ENCODE measurements at places on chromosomes 7 and 10. TPM values are rescaled to one million over a fixed set of nuclear protein-coding genes. Genes with fewer than 3 reads are reported as not detected.

DNA sequence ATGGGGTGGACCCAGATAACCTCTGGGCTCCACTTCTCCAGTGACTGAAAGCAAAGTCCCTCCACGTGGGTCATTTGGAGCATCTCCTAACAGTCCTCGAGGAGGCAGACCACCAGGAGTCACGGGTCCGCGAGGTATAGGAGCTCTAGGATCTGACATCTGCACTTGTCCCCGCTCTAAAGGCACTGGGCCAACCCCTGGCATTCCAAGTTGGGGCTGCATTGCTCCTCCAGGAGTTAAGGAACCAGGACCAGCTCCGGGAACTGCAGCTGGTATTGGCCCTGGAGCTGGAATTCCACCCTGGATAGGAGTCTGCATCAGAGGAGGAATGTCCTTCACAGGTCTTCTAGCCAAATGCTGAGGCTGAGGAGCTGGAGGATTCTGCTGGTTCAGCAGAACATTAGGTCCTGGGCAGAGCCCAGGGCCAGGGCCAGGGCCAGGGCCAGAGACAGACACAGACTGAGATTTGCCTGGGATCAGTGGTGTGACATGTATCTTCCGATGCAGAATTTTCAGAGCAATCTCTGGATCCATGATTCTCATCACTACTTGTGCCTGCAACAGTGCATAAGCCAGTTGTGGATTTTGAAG is 827 bp downstream of the CSTF2T start:
- H3K4me1 ChIP-seq, result peaks cover 22% of the 10 kb centered on the region
- peak; percentile 11 for DNase-seq
- H3K36me3 ChIP-seq, result peaks cover 10% of the 10 kb centered on the region
- H3K4me3 ChIP-seq, result peak overlapping the region; percentile 85
- peak overlapping the region; percentile 95 for H3K27ac ChIP-seq

DNA sequence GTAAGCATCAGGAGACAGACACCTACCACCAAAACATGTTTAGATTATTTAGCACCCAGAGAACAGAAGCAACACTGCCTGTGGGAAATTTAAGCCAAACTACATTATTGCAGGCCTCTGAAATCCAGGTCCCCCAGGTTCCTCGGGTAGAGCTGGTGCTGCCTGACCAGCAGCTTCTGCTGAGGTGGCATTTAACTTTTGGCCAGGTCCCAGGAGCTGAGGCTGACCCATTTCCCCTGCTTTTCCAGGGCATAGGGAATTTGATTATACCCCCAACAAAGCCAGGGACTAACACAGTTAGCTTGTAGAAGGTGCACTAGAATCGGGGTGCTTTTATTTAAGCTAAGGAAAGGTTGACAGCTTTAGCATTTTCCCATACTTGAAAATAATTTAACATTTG is 4.7 kb downstream of the LRRC4 start:
- H3K27ac ChIP-seq, result no peak overlapping the region
- peaks cover 4% of the 10 kb centered on the region for H3K4me1 ChIP-seq
- peaks cover 4% of the 10 kb centered on the region for H3K36me3 ChIP-seq
- H3K4me3 ChIP-seq, result no peak overlapping the region

LLCFC1 gene
- not detected for total RNA-seq

OPN4 gene
- total RNA-seq, result not detected

DNA sequence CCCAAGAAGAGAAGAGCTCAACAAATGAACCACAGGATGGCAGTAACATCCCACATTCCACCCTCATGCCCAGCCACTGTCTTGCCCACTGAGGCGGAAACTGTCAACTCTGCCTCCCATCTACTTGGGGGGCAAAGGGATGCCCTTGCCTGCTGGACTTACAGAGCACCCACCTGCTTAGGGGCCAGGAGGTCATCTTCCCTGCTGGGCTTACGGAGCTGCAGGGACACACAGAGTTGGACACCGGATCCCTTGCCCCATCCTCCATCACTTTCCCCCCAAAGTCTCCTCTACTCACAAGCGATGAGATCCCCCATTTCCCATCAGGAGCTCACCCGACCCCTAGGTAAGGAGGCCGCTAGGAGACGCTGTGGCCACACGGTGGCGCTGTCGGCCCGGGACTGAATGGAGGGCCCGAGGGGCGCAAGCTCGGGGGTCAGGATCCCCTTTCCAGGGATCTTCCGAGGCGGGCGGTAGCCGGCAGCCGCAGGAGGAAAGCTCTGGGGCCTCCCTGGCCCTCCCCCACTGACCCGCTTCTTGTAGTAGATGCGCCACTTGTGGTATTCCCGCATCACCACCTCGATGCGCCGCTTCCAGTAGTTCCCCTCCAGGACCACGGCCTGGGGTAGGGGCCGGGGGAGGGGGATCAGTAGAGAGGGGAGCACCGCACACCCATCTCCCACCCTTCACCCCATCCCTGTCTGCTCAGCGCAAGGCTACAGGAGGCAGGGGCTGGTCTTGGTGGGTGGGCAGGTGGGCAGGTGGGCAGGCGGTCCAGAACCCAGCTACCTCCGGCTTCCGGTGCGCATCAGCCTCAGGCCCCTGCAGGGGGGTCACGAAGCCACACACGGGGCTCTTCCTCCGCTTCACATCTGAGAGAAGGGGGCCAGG is 17.3 kb downstream of the MLXIPL start:
- DNase-seq, result peak; percentile 80
- H3K36me3 ChIP-seq, result no peaks in the 10 kb centered on the region
- H3K4me1 ChIP-seq, result peaks cover 8% of the 10 kb centered on the region
- no peak overlapping the region for H3K27ac ChIP-seq

DNA sequence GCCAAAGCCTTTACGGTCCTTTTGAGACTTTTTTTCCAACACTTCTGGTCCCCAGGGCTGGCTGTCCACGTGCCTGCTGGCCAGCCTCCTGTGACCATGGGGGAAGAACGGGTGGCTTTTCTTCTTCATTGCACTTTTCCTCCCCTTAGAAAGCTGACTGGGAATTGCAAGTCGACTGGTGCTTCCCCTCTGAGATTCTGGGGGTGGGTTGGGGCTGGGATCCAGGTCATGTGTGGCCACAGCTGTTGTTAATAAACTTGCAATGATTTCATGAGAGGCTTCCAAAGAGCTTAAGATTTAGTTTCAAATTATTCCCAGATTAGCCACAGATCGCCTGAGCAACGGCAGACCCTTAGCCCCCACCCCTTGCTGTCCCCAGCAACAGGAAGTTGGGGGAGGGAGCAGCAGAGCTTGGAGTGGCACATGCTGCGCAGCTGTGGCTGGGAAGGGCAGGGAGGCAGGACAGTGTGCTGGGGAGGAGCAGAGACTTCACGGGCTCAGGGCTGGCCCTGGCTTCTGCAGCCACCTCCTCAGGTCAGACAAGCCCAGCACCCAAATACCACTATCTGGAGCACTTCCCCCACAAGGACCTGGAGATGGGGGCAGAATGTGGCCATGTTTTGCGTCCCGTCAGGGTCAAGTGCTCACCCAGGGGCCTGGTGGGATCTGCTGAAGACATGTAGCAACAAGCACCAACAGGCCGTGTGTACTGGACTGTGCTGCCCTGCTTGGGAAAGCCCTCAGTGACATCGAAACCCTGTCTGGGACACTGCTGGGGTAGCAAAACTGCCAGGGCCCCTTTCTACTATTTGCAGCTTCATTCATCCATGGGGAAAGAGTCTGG is 147.1 kb downstream of the RNF216 start:
- no peak overlapping the region for H3K27ac ChIP-seq
- peaks cover 5% of the 10 kb centered on the region for H3K4me1 ChIP-seq
- no peak overlapping the region for H3K4me3 ChIP-seq
- peaks cover 44% of the 10 kb centered on the region for H3K36me3 ChIP-seq

DNA sequence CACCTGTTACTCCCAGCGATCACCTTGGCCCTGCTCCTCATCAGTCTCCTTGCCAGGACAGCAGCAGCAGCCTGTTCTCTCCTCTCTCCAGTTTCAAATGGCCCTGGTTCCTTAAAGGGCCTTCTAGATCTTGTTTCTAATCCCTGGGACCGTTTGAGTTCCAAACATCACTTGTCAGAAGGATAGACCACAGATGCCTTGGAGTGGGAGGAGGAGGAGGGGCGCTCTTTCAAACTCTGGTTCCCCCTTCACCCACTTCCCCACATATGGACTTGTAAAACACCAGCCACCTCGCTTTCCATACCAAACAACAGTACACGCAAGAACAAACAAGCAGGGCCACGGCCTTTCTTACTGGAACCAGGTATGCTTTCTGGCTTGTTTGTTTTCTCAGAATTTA is 104.8 kb downstream of the PLXNA4 start:
- H3K4me1 ChIP-seq, result no peaks in the 10 kb centered on the region
- no peak for DNase-seq
- H3K27ac ChIP-seq, result no peak overlapping the region
- no peak overlapping the region for H3K4me3 ChIP-seq
- H3K27me3 ChIP-seq, result no peaks in the 10 kb centered on the region

ZNF804B gene
- not detected for total RNA-seq

- no peaks in the 10 kb centered on the region for H3K27me3 ChIP-seq
- H3K4me1 ChIP-seq, result no peaks in the 10 kb centered on the region
- no peak overlapping the region for H3K27ac ChIP-seq
Observed at GRCh38 chr7:112137141-112138101, 68.8 kb downstream of the DOCK4 start.

DNA sequence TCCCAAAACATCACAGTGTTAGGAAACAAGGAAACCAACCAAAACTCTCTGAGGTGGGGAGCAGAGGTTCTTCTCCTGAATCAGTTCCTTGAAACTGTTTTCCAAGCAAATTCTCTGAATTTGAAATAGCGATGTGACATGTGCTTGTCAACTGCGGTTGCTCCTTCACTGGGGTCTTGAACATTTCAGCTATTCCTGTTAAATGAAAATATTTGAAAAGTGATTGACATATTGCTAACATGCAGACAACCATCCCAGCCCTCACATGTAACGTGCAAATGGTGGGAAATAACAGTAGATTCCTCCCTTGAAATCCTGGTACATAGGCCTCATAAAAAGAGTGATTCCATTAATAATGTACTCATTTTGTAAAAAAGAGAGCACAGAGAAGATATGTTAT is 15.9 kb downstream of the MKI67 start:
- no peak overlapping the region for H3K27ac ChIP-seq
- no peak overlapping the region for H3K4me3 ChIP-seq
- no peaks in the 10 kb centered on the region for H3K36me3 ChIP-seq
- no peaks in the 10 kb centered on the region for H3K4me1 ChIP-seq
- no peak for DNase-seq

- no peaks in the 10 kb centered on the region for H3K36me3 ChIP-seq
- H3K27me3 ChIP-seq, result no peaks in the 10 kb centered on the region
- peak overlapping the region; percentile 37 for H3K27ac ChIP-seq
Observed at GRCh38 chr10:92241158-92241500, 49.7 kb downstream of the CPEB3 start.

DNA sequence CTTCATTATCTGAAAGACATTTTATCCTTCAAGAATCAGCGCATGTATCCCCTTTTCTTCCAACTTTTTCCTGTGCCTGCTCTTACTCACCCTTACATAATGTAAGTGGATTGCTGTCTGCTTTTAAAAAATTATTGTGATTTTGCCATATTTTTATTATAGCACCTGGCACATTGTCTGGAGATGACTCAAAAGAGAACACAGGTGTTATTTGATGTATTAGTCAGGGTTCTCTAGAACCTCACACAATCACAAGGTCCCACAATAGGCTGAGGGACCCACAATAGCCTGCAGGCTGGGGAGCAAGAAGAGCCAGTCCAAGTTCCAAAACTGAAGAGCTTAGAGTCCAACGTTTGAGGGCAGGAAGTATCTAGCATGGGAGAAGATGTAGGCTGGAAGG is 390.0 kb downstream of the EXOC4 start:
- no peaks in the 10 kb centered on the region for H3K4me1 ChIP-seq
- H3K27ac ChIP-seq, result no peak overlapping the region
- no peaks in the 10 kb centered on the region for H3K27me3 ChIP-seq
- no peak for DNase-seq
- no peak overlapping the region for H3K4me3 ChIP-seq

DNA sequence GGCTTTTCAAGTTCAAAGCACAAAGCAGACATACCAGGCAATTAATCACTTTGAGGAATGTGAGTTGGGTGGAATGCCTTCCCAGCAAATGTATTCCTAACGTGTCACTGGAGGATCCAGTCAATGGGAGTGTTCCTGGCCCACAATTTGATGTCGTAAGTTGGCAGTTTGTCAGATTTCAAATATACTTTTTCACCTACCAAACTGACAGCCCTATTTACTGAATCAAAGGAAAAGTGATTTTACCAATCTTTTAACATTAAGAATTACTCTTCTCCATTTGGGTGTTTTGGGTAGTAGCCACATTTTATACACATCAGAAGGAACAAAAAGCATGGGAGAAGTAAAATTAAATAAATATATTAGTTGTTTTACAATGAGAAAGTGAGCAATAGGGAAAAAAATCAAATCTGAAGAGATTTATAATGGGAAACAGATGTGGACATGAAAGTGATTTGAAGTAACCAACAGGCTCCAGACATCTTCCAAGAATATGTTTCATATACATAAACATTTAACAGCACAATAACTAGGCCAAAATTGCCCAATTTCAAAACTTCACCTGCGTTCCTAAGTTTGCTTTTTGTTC is 222.9 kb downstream of the MTERF1 start:
- no peak overlapping the region for H3K27ac ChIP-seq
- no peak for DNase-seq
- no peaks in the 10 kb centered on the region for H3K4me1 ChIP-seq
- H3K4me3 ChIP-seq, result no peak overlapping the region
- no peaks in the 10 kb centered on the region for H3K36me3 ChIP-seq
- no peaks in the 10 kb centered on the region for H3K27me3 ChIP-seq

MMD2 gene
- total RNA-seq, result not detected

ANKRD2 gene
- not detected for total RNA-seq

- H3K4me3 ChIP-seq, result no peak overlapping the region
- no peaks in the 10 kb centered on the region for H3K36me3 ChIP-seq
- no peaks in the 10 kb centered on the region for H3K27me3 ChIP-seq
- H3K27ac ChIP-seq, result no peak overlapping the region
- H3K4me1 ChIP-seq, result no peaks in the 10 kb centered on the region
Observed at GRCh38 chr10:76201962-76202361, 770.5 kb downstream of the LRMDA start.

- no peak overlapping the region for H3K4me3 ChIP-seq
- no peak for DNase-seq
- no peaks in the 10 kb centered on the region for H3K36me3 ChIP-seq
- H3K27me3 ChIP-seq, result peaks cover 20% of the 10 kb centered on the region
Observed at GRCh38 chr10:101261702-101262101, 32.4 kb upstream of the LBX1 start.

HOXA5 gene
- not detected for total RNA-seq

GRCh38 chr10:71241830-71242621 is 29.7 kb downstream of the UNC5B start:
- DNase-seq, result no peak
- H3K4me1 ChIP-seq, result peaks cover 3% of the 10 kb centered on the region
- H3K27ac ChIP-seq, result no peak overlapping the region
- H3K36me3 ChIP-seq, result no peaks in the 10 kb centered on the region
- no peak overlapping the region for H3K4me3 ChIP-seq

DNA sequence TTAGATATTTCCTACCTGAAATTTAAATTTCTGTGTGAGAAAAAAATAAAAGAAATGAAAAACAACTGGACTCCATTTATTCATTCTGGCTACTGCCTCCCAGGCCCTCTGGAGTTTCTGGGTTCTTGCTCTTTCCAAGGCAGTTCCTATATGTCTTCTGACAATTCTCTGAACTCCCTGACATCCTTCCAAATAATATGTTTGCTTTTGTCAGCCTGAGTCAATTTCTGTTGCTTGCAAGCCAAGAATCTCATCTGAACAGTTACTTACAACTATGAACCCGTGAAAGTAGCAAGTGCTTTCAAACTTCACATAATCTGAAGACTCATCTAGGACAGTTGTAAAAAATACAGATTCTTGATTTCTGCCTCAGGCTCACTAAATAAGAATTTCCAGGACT is 216.7 kb upstream of the NPVF start:
- H3K27ac ChIP-seq, result no peak overlapping the region
- DNase-seq, result no peak
- H3K4me1 ChIP-seq, result no peaks in the 10 kb centered on the region
- H3K36me3 ChIP-seq, result no peaks in the 10 kb centered on the region
- no peak overlapping the region for H3K4me3 ChIP-seq
